ENCODE measurements at places on chromosomes 1 and 21. TPM values are rescaled to one million over a fixed set of nuclear protein-coding genes. Genes with fewer than 3 reads are reported as not detected.

DNA sequence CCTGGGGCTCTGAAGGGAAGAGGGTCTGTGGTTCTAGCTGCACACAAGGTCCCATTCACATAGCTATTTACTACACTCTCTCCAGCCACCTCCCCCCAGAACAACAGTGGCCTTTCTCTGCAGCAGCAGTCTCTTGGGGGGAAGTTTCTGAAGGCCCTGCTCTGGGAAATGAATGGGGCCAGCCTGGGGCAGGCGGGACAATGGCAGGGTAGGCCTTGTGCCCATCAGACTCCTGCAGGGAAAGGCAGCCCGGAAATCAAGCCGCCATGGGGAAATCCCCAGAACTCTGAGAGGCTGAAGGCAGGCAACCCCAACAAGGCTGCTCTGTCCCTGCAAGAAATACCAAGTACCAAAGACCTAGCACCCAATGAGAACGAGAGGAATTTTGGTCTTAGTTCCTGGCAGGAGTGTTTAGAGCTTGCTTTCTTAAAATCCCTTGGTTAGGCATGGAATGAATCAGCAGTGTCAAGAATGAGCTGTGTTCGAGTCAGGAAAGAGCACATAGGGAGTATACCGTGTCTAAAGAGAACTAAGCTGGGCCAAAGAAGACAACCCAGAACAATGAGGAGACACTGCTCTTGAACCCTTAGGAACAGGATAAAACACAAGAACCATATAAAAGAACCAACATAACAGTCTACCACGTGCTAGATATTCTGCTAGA, 11.3 kb downstream of the ARHGEF11 start:
- no peak for DNase-seq

Gene C8B
- total RNA-seq: not detected

DNA sequence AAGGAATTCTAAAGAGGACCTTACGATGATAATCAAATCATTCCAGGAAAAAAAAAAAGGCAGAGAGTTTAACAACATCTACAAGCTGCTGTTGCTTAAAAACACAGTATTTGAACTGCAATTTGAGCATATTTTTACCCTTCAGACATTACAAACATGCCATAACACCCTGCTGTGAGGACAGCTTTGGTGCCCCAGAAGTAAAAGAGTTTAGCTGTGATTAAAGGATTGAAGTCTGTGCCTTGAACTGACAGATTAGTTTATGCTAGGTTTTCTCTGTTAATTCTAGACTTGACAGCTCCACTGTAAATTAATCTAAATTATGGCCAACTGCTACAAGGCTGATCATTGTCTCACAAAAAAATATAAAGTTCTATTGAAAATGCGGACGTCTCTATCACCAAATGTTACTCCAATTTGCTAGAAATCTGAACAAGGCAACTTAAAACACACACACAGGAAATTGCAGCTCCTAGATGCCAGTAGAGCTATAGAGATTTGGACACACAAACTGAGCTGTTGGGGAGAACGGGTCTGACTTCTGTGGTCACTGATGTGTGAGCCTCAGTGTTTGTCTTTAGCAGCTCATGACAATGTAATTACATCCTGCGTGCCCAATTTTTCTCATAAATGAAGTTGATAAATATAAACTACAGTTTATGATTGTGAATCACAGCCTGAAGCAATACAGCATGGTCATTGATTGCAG, 217.9 kb downstream of the NTNG1 start:
- DNase-seq: no peak

GRCh38 chr1:1050577-1051052, 23.5 kb downstream of the RNF223 start:
- DNase-seq: no peak

GRCh38 chr1:227169343-227169742, 148.9 kb downstream of the CDC42BPA start:
- no peak for DNase-seq

Gene LBR
- 73.4 TPM for total RNA-seq

DNA sequence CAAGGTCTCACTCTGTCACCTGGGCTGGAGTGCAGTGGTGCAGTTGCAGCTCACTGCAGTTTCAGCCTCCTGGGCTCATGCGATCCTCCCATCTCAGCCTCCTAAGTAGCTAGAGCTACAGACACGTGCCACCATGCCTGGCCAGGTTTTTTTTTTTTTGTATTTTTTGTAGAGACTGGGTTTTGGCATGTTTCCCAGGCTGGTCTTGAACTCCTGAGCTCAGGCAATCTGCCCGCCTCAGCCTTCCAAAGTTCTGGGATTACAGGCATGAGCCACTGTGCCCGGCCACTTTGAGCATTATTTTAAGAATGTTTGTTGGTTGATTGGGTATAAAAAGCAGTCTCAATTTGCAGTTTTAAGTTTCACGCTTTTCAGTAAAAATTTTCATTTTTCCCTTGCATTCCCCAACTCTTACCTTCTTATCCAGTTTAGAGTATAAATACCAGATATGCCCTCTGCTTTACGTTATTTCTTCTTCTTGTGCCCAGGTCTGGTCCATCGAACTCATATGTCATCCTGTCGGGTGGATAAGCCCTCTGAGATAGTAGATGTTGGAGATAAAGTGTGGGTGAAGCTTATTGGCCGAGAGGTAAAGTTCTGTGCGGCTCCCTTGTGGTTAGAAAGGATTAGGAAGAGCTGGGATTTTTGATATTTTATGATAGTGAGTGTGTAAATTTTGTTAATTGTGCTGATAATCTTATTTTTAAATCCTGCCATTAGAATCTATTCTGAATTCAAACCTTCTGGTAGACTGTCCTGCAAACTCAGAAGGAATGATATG, 36.0 kb downstream of the FABP3 start:
- DNase-seq: no peak

Gene BRDT
- total RNA-seq: not detected

Gene GORAB
- 18.4 TPM for total RNA-seq

DNA sequence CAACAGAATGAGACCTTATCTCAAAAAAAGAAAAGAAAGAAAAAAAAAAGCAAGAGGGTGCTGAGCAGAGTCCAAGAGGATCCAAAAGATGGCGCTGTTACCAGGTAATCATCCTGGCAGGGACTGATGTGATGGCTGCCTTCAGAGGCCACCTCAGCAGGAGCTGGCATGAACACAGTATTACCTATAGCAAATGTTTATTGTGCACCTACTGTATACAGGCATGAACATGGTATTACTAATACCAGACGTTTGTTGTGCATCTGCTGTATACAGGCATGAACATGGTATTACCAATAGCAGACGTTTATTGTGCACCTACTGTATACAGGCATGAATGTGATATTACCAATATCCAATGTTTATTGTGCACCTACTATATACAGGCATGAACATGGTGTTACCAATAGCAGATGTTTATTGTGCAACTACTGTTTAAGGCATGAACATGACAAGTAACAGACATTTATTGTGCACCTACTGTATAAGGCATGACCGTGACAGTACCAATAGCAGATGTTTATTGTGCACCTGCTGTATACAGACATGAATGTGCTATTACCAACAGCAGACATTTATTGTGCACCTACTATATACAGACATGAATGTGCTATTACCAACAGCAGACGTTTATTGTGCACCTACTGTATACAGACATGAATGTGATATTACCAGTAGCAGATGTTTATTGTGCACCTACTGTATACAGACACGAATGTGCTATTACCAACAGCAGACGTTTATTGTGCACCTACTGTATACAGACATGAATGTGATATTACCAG, 115.1 kb upstream of the TMEM51 start:
- no peak for DNase-seq

DNA sequence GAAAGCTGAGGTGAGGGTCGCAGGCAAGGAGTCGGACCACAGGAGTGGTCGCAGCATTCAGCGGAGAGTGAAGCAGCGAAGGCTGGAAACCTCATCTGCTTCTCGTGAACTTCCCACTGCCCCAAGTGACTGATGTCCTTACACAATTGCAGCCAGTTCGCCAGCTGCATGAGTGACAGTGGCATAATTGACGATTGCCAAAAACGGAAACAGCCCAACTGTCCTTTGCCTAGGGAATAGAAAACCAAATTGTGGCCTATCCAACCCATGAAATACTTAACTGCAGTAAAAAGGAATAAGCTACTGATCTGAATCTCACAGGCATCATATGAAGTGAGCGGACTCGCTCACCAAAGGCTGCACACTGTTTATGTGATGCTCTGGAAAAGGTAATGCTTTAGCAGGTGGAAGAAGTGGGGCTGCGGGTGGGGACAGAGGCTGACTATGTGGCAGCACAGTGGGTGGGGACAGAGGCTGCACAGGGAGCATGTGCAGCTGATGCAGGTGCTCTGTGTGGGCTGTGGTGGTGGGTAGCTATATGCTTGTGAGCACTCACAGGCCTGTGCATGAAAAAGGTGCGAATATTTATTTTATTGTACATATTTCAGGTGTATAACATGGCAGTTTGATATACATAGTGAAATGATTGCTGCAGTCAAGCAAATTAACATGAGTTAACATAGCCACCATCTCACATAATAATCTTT, 4.2 kb upstream of the NLRP3 start:
- DNase-seq: no peak

Gene MLLT11
- total RNA-seq: 16.9 TPM

GRCh38 chr1:201707656-201708055, 121.3 kb upstream of the IPO9 start:
- DNase-seq: no peak

- DNase-seq: no peak
Observed at GRCh38 chr21:36120304-36120888, 14.5 kb upstream of the CBR3 start.

- DNase-seq: no peak
Observed at GRCh38 chr1:15449567-15449966, 7.0 kb upstream of the CELA2A start.

- DNase-seq: no peak
Observed at GRCh38 chr1:11339346-11340232, 66.6 kb downstream of the UBIAD1 start.

Gene PHC2
- 99.7 TPM for total RNA-seq

DNA sequence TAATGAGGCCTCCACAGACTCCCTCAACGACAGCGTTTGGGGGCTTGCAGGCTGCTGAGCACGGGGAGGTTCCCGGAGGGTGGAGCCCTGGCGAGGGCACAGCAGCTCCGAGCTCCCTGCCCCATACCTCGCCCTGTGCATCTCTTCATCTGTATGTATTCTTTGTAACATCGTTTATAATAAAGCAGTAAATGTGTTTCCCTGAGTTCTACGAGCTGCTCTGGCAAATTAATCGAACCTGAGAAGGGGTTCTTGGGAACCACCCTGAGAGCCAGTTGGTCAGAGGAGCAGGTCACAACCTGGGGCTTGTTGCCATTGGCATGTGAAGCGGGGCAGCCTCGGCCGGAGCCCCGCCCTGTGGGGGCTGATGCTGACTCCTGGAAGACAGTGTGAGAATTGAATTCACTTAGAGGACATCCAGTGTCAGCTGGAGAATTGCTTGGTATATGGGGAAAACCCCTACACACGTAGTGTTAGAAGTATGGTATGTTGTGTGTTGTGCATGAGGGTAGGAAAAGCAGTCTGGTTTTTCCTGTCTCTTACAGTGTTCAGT, 11.5 kb downstream of the SLC37A1 start:
- DNase-seq: no peak

GRCh38 chr1:176552999-176553398, 90.0 kb downstream of the PAPPA2 start:
- DNase-seq: no peak

Gene RHBDL2
- total RNA-seq: not detected

DNA sequence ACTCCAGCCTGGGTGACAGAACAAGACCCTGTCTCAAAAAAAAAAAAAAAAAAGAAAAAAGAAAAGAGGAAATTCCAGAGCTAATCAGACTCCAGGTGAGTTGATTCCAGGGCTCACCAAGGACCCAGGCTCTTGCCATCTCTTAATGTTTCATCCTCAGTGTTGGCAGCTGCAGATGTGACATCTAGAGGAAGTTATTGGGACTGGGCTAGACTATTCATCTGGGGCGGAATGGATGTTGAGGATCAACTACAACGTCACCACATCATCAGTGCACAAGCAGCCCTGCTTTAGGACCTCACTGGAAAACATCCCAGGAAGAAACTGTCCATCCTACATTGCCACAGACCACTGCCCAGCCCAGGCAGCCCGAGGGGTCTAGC, 28.6 kb upstream of the PARP1 start:
- DNase-seq: no peak

Gene LGR6
- total RNA-seq: 3.1 TPM

Gene DMBX1
- total RNA-seq: not detected

DNA sequence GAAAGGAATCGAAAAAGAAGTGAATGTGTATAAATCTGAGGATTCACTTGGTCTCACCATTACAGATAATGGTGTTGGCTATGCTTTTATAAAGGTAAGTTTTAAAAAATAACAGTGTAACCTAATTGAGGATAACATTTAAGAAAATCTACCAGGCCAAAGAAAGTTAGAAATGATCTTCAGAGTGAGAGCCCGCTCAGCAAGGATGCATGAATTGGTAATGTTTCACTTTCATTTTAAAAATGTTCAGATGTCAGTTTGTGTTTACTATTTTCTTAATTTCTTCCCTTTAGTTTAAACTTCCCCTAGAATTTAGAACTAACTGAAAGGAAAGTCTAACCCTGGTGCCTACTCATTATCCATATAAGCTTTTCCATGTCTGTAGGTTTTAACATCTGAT, 35.0 kb downstream of the GIPC2 start:
- no peak for DNase-seq

- no peak for DNase-seq
Observed at GRCh38 chr1:185468626-185469025, 151.6 kb upstream of the IVNS1ABP start.

DNA sequence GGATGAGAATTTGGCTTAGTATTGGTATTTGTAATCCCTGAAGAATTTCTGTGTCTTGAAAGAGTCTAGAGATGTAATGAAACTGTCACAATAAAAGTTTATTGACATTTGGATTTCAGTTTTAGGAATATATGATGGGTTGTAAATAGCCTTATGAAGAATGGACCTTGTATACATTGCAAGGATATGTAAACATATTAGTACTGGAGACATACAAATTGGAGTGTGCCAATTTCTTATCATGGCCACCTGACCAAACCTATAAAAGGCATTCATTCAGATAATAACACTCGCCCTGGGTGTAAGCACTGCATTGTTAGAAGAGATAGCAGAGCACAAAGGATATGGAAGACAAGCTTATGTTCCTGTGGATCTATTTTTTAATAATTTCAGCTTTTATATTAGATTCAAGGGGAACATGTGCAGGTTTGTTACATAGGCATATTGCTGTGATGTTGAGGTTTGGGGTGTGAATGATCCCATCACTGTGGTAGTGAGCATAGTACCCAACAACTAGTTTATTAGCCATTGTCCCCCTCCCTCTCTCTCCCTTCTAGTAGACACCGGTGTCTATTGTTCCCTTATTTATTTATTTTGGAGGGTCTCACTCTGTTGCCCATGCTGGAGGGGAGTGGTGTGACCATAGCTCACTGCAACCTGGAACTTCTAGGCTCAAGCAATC, 8.6 kb downstream of the S1PR1 start:
- DNase-seq: no peak

Gene BARHL2
- not detected for total RNA-seq

DNA sequence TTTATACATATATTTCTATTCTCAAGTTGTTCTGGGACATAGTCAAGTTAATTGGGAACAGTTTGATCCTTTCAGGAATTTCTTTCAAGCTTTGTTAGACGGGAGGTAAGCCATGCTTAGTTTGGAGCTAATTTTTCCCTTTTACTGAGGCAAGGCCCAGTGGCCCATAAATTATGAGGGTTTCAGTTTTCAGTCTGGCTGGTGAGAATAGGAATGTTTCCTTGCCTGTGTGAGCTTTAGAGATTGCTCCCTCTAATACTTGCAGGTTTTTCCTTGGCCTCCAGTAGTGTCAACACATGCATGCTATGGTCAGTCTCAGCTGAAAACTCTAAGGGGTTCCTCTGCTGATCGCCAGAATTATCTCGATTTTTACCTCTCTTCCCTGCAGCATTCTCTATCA, 14.1 kb upstream of the PHGDH start:
- DNase-seq: no peak

Data from mesothelial cell of epicardium (in vitro differentiated cells).